ENCODE measurements at places on chromosomes 5 and 9.

GRCh38 chr9:72065076-72065475 lies 4.7 kb upstream of the C9orf57 start:
- DNase-seq: no peak

- DNase-seq: no peak
Measured at GRCh38 chr9:116286297-116286696, 132.7 kb downstream of the PAPPA start.

- DNase-seq: no peak
Measured at GRCh38 chr5:111680737-111681413, 76.1 kb downstream of the NREP start.

GRCh38 chr5:33781286-33781685 lies 110.5 kb downstream of the ADAMTS12 start:
- no peak for DNase-seq

DNA sequence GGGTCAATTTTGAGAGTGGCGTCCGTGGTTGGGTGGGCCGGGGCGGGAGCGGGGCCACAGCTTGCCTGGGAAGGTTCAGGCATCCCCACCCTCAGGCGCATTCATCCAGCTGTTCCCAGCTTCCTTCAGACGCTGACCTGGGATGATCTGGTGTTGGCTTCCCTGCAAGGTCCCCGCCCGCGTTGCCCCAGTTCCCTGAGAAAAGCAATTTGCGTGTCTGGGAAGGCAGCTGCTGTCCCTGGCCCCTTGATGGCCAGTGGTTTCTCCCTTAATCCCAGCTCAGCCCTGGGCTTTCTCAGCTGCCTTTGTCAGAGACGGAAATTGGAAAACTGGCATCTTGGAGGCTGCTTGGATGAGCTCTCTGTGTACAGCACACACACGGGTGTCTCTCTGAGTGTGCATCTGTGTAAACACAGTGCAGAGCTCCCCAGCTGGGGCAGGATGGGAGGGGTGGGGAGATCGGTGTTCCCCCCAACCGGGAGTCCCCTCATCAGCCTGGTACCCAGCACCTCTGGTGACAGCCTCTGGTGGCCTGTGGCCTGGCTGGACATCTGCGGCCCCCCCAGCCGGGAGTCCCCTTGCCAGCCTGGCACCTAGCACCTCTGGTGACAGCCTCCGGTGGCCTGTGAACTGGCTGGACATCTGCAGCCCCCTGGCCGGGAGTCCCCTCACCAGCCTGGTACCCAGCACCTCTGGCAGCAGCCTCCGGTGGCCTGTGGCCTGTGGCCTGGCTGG lies 94.0 kb downstream of the COL5A1 start:
- DNase-seq: no peak

GRCh38 chr5:6527749-6528455 lies 79.2 kb downstream of the UBE2QL1 start:
- no peak for DNase-seq

DNA sequence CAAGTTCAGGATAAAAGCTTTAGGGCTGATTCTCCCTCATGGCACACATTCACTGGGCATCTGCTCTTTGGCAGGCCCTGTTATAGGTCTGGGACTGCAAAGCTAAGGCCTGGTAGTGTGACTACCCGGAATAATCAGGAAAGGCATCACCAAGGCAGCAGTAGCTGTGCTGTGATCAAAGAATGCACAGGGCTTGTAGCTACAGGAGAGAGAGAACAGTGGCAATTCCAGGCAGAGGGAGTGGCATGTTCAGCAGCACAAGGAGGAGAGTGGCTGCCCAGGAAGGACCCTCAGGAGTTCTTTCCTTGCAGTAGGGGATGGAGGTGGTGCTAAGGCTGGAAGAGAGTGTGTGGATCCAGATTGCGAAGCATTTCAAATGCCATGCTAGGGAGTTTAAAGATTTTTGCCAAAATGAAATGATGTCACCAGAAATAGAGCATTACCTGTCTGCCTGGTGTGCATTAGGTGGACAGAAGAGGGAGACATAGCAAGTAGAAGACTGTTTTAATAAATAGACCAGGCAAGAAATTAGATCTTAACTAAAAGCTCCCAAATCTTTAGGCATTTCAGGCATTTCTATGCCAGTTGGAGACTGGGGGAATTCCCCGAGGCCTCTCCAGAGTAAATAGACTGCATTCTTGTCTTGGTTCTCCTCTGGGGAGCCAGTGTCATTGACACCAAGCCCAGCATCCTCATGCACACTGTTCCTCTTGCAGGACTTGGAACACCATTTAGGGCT lies 69.1 kb downstream of the GPR21 start:
- DNase-seq: no peak

DNA sequence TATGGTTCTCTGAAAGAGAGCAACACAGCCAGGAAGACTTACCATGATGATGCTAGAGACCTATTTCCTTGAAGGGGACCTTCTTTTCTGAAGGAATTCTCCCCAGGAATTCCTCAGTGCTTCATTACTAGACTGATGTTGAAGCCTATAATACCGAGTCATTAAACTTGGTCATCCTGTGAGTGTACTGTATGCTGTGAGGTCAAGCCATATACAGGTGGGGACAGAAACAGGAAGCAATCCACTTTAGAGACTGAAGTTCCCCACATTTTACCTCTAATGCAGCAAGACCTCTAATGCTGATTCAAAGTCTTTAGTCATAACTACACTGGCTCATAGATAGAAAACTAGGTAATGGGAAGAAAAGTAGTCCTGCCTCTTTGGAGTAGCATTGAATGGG lies 77.1 kb upstream of the RASEF start:
- no peak for DNase-seq

DNA sequence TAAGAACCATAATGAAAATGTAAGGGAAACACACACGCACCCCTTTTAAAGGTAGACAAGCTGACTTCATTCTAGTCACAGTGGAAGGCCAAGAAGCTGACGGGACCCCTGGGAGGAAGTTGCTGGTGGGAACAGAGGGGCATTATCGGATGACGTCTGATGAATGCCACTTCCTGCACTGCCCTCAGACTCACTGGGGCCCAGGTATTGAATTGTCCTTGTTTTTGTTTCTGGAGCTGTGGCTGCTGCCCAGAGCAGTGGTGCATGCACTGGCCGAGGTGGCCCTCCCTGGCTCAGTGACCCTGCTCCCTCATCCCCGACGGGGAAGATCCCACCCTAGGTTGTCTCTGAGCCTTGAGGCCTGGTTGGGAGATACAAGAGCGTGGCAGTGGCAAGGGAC lies 15.3 kb upstream of the RPL26L1 start:
- no peak for DNase-seq

- no peak for DNase-seq
Measured at GRCh38 chr5:132475987-132476875, 14.3 kb downstream of the IRF1 start.

- DNase-seq: no peak
Measured at GRCh38 chr5:103894882-103895281, 332.3 kb upstream of the NUDT12 start.

- no peak for DNase-seq
Measured at GRCh38 chr5:83750749-83751148, 30.1 kb upstream of the HAPLN1 start.

DNA sequence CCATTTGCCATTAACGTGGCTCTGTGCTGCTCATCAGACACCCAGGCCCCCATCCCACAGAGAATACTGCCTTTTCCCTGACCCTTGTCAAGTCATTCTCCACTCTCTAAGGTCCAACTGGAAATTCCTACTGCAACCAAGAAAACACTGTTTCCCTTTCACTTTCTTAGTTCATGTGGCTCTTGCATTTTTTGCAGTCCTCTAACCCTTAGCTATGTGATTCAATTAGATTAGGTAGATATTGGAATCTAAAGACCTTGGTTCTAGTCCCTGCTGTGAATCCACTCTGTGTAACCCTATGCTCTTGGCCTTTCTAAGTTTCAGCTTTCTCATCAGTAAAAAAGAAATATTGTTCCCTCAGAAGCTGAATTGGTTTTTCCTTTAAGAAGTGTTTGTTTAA lies 649.4 kb downstream of the CCDC171 start:
- DNase-seq: no peak

DNA sequence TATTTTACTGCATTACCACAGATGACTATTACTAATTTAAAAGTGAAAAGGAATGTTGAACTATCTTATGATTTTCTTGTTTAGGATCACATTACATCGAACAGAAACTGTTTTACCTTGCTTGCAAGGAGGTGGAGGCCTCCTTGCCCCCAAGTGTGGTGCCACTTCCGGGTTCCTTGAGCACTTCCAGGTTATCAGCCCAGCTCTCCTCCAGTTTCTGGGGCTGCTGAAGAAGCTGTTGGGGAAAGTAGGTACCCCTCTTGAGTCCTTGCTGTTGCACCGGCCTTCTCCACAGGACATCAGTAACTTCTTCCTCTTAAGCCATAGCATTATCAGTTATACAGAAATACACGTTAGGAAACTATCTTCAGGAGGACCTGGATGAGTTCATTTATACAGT lies 278.2 kb downstream of the DMRT2 start:
- no peak for DNase-seq

GRCh38 chr5:41457094-41457493 lies 53.3 kb downstream of the PLCXD3 start:
- no peak for DNase-seq

GRCh38 chr5:89981021-89981420 lies 428.5 kb downstream of the CETN3 start:
- no peak for DNase-seq

- no peak for DNase-seq
Measured at GRCh38 chr9:96281641-96282040, 20.3 kb downstream of the HSD17B3 start.

DNA sequence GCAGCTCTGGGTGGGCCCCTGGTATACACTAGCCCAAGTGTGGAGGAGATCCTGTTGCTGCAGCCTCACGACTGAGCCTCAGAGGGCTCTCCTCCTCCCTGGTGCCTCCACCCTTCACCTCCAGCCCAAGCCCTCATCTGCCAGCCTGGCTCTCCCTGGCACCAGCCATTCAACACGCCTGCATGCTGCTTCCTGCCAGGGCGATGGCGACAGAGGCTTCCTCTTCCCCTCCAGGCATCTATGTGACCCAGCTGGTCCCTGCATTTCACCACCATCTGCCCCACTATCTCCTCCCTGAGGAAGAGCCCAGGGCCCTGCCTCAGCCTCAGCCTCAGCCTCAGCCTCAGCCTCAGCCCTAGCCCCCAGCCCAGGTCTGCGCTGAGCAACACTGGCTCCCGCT lies 54.8 kb upstream of the ANGPTL2 start:
- no peak for DNase-seq

GRCh38 chr9:124555043-124555442 lies 47.8 kb upstream of the NR5A1 start:
- no peak for DNase-seq

DNA sequence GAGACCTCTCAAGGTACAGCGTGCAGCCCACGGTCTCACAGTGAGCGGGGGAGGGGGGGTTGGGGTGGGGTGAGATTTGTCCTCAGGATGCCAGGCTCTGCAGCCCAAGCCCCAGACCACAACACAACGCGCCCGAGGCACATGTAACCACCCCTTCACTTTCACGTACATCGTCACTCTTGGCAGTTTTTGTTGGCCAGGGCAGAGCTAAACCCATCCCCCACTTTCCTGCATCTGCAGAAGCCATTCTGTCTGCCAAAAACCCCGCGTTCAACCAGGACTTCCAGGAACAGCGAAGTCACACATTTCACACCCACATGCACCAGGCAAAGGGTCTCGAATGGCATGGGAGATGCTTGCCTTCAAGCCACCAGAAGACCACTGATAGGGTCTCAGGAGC lies 9.4 kb upstream of the SMIM23 start:
- no peak for DNase-seq

DNA sequence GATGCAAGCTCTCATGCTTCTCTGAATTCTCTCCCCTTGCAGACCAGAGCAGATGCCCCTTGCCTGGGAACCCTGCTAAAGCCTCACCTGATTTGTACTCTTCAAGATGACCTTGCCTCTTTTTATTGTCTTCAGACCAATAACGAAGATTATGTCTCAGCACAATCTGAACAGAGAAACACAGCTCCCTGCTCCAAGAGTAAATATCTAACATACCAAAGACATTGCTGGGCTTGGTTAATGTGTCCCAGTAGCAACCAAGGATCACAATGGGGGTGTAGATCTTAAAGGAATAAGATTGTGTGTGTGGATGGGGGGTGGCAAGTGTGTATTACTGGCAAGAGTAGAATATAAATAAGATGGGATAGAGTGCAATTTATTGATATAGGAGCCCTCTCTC lies 67.6 kb upstream of the LHFPL2 start:
- DNase-seq: no peak

DNA sequence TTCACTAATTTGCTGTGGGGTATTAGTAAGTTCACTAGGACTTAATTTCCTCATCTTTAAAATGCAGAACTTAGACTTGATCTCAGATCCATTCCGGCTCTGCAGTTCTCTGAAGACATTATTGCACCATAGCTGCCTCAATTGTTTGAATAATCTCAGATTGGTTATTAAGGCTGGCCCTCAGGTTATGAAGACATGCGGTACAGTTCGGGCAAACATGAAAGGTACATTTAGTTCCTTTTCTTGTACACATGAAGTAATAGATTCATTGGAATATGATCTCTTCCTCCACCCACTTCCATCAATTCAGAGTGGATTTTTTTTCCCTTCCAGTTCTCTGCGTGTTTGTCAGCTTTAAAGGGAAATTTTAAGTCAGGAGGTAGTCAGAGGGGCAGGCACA lies 28.0 kb downstream of the ATP6V0E1 start:
- no peak for DNase-seq

GRCh38 chr9:118059484-118060278 lies 355.5 kb downstream of the TLR4 start:
- DNase-seq: no peak

GRCh38 chr9:95008151-95008771 lies 281.8 kb downstream of the AOPEP start:
- no peak for DNase-seq

DNA sequence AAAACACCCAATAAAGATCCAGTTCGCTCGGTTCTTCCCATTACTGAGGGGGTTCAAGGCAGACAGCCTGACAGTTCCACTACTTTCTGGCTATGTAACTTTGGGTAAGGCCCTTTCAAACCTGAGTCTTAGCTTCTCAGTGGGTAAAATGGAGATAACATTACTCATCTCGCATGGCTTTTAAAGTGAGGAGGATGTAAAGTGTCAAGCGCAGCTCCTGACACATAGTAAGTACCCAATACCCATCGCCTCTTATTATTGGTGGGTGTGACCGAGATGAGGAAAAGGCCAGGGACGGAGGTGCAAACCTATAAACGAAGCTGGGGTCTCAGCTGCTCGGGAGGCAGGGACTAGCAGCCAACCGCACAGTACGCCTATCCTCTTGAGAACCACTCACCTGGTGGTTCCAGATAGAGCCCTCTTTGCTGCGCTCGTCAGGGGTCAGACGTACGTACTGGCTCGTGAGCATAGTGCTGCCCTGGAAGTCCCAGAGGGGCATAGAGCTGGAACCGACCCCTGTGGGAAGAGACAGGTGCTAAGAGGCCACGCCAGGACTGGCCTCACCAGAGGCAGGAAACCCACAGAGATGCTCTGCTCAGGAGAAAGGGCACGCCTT lies 584 bp downstream of the LMAN2 start:
- no peak for DNase-seq

All from esophagus squamous epithelium (tissue), 5 donors.